ENCODE measurements at places on chromosomes 7 and 10.

DNA sequence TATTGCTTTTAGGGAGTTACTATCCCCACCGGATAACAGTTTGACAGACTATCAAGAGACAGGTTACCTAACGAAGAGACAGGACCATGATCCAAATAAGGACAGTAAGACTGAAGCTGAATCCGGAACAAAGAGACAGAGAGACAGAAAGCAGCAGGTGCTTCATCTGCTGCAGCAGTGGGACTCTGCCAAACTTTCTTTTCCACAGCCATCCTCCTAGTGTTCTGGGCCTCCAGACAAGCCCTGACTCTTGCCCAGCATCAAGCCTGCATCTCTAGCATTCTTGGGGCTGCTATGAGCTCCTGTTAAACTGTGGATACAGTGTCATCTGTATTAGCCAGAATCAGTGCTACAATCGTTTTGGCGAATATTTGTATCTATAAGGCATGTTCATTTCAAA, 761.7 kb downstream of the GRID1 start:
- DNase-seq = no peak

DNA sequence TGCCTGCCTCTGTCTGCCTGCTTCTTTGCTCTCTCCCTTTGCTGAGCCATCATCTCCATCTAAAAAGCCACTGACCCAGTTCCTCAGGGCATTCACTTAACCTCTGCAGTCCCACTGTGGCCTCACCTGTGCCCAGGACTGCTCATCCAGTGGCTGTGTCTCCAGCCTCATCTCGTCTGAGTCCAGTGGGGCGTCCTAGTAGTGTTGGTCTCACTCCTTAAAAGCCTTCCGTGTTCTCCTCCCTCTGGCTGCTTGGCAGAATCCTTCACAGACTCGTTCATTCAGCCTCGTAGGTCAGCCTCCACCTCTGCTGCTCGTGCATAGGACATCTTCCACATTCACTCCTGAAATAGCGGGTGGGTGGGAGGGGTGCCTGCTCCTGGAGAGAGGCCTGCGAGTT, 7.3 kb downstream of the RARRES2 start:
- DNase-seq = no peak

- DNase-seq = no peak
Observed at GRCh38 chr10:97022616-97023015, 163.1 kb downstream of the SLIT1 start.

DNA sequence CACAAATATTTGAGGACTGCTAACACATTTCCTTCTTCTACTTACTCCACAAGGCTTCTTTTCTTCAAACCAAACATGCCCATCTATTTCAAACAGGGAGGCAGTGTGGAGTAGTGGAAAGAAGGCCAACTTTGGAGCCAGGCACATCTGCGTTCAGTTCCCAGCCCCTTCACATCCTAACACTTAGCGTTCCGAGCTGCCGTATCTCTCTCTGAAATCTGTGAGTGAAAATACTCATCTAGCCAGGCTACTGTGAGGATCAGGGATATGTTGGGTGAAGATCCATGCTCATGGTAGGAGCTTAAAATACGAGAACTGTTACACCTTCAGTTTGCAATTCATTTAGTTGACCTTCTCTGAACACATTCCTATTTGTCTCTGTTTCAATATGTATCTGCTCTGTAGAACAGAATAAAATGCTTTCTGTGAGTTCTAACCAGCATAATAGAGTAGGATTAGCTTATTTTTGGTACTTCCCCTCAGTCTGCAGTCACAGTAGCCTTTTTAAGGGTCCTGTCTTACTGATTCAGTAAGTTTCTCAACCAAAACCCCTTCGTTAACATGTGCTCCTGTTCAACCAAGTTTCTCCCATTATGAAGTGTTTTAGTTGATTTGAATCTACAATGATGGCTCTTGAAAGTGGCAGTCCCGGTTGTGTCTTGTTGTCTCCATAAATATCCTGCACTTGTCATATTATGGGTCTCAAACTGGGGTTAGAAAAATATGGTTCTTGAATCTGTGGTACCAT, 3.3 kb upstream of the MEST start:
- DNase-seq = no peak

- no peak for DNase-seq
Observed at GRCh38 chr7:25240340-25240739, 12.1 kb upstream of the NPVF start.

DNA sequence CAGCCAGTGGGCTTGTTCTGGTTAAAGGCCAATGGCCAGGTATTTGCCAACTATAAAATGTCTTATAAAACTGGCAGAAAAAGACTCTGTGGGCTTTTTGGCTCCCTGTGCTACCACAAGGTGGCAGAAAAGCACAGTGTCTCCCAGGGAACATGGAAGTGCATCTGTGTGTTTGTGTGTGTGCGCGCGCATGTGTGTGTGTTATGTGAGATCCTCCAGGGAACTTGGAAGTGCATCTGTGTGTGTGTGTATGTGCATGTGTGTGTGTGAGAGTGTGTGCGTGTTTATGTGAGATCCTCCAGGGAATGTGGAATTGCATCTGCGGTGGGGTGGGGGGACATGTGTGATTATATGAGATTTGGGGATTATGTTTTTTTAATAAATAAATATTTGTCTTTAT, 30.2 kb upstream of the ABI1 start:
- no peak for DNase-seq

- DNase-seq = no peak
Observed at GRCh38 chr10:123019941-123020703, 11.3 kb downstream of the ACADSB start.

- no peak for DNase-seq
Observed at GRCh38 chr10:59073456-59074053, 102.9 kb upstream of the PHYHIPL start.

- DNase-seq = no peak
Observed at GRCh38 chr7:24871770-24872169, 108.2 kb downstream of the OSBPL3 start.

- no peak for DNase-seq
Observed at GRCh38 chr10:21213381-21213780, 312.1 kb downstream of the SKIDA1 start.

- DNase-seq = no peak
Observed at GRCh38 chr7:101502466-101503098, 126.5 kb downstream of the MYL10 start.

GRCh38 chr7:33824911-33825459, 80.4 kb upstream of the BMPER start:
- no peak for DNase-seq
